Brain pericyte (primary cell): ENCODE measurements at places on chromosomes 3 and 15.

- no peak for DNase-seq
Measured at GRCh38 chr3:19547665-19548464, 386.2 kb downstream of the EFHB start.

DNA sequence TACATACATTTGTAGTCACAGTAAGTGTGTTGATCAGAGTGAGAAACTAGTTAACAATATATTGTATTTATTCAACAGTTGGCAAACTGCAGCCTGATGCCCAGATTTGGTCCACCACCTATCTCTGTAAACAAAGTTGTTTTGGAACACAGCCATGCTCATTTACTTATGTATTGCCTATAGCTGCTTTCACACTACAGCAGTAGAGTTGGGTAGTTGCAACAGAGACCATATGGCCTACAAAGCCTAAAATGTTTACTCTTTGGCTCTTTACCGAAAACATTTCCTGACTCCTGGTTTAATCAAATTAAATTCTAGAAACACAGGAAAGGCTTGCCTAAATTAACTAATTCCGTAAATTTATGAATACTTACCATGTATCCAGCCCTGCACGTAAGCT lies 39.4 kb downstream of the CMC1 start:
- DNase-seq, result no peak

DNA sequence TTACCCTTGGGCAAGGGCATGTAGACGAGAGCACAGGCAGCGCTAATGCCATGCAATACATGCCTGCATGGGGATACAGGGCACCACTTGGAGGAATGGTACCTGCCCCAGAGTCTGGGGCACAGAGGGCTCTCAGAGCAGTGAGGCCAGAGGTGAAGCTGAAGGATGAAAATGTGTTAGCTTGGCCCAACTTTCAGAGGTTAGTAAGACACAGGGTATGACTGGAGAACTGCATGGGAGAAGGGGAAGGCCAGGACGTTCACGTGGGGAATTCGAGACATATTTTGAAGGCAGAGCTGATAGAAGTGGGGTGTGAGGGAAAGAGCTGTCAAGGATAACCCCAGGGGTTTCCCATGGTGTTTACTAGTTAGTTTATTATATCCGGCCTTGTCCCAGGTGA lies 19.6 kb downstream of the CSRNP1 start:
- no peak for DNase-seq

DNA sequence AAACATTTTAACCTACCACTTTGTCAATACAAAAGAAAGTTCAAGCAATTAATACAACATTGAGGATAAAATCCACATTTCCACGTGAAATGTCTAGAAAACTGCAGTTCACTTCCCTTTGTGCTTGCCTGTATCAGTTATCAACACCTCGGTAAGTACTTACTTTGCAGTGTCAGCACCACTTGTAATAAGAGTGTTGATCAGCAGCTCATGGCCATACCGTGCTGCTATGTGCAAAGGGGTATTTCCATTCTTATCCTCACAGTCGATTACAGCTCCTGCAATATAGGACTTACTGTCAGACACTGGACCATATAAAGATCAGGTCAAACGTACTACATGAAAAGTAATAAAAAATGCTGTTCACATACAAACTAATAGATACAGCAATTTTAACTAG lies 84.4 kb downstream of the ANKRD28 start:
- DNase-seq, result no peak

GRCh38 chr15:48547286-48547685 lies 98.2 kb downstream of the FBN1 start:
- no peak for DNase-seq

GRCh38 chr3:148631124-148631903 lies 66.4 kb upstream of the AGTR1 start:
- no peak for DNase-seq

DNA sequence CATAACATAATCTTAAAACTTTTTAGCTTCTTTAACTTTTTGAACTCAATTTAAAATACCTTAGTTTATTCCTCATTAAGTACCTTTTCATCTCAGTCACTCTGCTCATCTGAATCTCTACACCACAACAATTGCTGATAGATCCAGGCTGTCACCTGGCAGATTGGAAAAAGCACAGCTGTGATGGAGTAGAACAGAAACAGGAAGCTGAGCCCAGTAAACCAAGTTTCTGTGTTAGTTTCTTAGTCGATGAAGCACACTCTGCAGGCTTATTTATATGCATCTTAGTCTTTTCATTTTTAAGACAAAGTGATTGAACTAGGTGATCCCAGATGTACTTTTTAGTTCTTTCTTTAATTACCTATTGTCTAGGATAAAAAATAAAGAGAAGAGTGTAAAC lies 1398.0 kb upstream of the ALCAM start:
- DNase-seq, result no peak

GRCh38 chr3:143243686-143244085 lies 124.1 kb downstream of the CHST2 start:
- no peak for DNase-seq

- DNase-seq, result no peak
Measured at GRCh38 chr3:47950453-47951169, 65.6 kb downstream of the MAP4 start.

- no peak for DNase-seq
Measured at GRCh38 chr3:59243476-59243875, 193.7 kb upstream of the CFAP20DC start.

- DNase-seq, result no peak
Measured at GRCh38 chr3:13114811-13115575, 41.8 kb upstream of the IQSEC1 start.

GRCh38 chr3:55795296-55795695 lies 308.2 kb upstream of the WNT5A start:
- no peak for DNase-seq

- no peak for DNase-seq
Measured at GRCh38 chr3:98778852-98779413, 15.8 kb downstream of the ST3GAL6 start.

DNA sequence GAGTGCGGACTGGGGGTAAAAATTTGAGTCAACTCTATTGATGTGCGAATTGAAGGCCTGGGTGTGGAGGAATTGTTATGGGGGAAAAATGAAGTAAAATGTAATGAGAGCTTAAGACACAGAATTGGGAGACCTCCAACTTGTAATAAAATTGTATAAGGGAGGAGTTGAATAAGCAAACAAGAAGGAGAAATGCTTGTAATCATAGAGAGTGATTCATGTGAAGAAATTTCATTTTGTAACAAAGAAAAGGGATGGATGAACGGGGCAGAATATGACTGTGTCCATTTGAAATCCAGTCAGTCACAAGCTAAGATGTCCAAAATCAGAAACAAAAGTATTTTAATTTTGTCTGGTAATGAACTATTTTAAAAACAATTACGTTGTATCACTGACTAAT lies 552.3 kb downstream of the NAALADL2 start:
- no peak for DNase-seq

DNA sequence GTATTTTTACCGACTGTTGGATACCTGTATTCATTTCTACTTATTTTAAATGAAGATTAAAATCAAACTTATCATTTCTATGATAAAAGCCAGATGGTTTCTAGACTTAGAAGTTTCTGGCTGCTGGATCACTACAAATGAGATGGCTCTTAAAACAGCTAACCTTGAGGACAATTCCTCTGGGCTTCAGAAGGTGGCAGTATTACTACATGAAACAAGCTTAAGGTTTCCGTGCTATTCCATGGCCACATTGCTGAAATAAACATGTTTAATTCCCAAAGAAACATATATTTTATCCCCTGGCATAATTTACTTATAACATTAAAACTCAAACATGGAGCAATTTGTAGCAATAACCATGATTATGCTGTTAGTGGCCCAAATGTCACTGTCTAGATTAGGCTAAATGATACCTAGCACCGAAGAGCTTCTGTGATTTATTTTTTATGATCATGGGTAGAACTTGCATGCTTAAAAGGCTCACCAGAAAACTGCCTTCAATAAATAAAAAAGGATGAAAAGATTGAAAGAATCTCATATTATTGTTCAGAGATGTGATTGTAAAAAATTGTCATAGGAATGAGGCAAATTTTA lies 204.0 kb upstream of the NANOGP8 start:
- peak; percentile 18 for DNase-seq

GRCh38 chr3:150933473-150933995 lies 28.3 kb upstream of the MINDY4B start:
- no peak for DNase-seq

- DNase-seq, result no peak
Measured at GRCh38 chr3:76456322-76456721, 583.6 kb upstream of the ROBO2 start.

GRCh38 chr3:179907784-179908482 lies 128.8 kb downstream of the PEX5L start:
- no peak for DNase-seq

DNA sequence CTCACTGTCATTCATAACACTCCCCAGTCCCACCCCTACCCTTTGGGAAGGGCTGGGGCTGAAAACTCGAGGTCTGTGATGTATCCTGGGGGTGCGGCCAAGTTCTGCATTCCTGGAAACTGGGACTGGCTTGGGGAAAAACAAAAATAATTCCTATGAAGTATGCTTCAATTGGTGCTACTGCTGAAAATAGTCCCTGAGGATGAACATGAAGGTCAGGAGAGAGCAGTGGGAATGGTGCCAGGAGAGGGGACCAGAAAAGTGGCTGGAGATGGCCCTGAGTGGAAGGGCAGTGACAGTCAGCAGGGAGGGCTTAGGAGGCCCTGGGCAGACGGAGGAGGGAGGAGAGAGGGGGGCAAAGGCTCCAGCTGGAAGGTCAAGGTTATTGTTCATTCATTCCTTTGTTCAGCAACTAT lies 4.8 kb upstream of the ISLR start:
- DNase-seq, result no peak

DNA sequence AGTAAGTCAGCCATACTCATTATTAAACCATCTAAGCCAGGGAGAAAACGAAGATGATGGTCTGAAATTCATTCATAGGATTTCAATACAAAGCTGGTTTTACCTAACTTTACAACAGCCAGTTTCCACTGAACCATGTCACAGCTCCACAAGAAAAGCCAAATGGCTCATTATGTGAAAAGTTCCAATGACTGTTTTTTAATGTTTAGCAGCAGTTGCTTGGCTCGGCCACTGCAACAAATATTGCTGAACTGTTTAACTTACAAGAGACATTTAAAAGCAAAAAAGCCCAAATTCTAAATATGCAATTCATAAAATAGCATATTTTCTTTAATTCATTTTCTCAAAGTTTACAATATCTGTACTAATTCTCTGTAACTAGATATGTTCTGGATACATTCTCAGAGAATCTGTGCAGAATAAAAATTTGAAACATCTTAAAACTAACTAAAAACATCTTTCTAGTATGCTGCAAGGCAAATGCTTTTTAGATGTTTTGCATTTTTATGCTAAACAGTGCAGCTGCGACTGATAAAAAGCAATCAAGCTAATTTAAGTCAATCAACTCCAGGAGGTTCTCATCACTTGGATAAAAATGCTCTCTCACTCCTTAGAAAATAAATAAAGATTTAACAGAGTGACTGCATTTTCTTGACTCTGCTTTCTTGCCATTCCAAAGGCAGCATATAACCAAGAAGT lies 356.5 kb downstream of the ERC2 start:
- no peak for DNase-seq

- DNase-seq, result peak; percentile 24
Measured at GRCh38 chr3:156150434-156151066, 30.2 kb downstream of the KCNAB1 start.

- no peak for DNase-seq
Measured at GRCh38 chr3:177491296-177492032, 294.2 kb upstream of the TBL1XR1 start.

- no peak for DNase-seq
Measured at GRCh38 chr3:184713521-184713920, 1.7 kb upstream of the MAGEF1 start.

DNA sequence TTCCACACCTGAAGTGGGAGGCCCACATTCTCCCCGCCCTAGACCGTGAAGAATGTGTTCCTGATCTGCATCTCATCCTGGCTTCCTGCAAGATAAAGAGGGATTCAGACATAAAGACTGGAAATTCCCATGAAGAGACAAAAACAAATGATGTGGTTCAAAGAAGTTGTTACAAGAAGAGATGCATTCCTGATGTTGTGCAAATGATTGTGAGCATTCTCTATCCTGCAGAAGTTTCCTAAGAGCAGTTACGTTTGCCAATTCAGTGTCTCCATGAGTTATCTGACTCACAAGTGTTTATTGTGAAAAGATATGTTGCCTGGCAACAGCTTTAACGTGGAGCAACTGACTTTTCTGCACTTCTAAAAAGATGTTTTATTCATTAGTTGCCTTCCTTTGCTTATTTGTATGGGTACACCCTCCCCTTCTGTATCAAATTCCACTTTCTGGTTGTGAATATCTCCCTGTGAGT lies 107.8 kb downstream of the ZIC4 start:
- DNase-seq, result peak; percentile 82

GRCh38 chr3:32480604-32481003 lies 22.0 kb downstream of the CMTM6 start:
- DNase-seq, result no peak

- no peak for DNase-seq
Measured at GRCh38 chr15:31060429-31061140, 40.9 kb downstream of the TRPM1 start.

DNA sequence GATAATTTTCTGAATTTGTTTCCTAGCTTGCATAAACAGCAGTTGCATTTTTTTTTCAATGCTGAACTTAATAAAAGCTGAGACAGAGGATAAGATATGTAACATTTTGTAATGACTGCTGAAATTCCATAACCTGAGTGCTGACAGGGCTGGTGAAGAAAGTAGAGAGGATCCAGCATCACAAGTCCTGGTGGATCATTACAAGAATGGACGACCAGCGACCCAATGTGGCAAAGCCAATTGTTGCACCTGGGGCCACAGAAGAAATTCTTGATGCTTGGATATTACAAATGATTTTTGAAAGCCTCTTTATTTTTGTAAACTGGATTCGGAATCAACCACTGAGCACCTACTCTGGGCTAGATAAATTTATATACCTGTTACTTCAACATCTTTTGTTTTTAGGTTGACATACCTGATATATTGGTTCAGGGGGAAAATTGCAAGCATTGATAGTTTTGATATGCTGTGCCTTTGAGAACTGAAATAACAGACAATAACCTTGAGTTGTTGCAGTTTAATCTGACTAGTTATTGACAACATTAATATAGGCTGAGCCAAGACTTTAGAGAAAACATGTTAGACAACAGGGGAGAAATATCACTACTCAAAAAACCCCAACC lies 3.9 kb upstream of the ACTL6A start:
- DNase-seq, result peak; percentile 43

DNA sequence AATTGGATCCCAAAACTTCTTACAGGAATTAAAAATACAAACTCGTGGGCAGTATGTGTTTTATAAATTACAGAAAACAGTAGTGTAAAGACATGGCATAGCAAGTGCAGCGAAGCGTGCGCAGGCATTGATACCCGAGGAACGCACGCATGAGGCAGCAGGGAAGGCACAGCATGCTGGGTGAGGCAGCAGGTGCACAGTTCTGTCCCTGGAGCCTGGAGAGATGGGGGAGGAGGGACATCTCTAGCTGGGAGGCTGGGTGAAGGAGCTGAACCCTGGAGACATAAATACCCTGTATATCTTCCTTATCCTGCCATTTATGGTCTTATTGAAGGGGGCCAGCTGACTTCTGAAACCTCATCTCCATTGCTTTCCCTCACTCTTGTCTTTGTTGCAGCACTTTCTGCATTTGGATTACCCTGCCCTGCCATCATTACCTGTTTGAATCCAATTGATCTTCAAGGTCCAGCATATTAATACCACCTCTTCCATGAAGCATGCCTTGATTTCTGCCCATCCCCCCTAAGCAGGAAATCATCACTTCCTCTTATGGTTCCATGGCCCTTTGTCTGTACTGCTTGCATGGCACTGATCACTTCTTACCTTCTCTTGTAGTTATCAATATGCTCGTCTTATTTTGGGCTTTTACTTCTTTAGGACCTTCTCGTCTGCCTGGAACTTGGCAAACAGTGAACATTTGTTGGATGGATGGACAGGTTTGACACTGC lies 20.5 kb downstream of the LPP start:
- DNase-seq, result no peak

- DNase-seq, result no peak
Measured at GRCh38 chr3:45182915-45183871, 37.0 kb upstream of the CDCP1 start.
